Esophagus squamous epithelium (tissue), 5 donors: ENCODE measurements at places on chromosomes 1 and 21.

DNA sequence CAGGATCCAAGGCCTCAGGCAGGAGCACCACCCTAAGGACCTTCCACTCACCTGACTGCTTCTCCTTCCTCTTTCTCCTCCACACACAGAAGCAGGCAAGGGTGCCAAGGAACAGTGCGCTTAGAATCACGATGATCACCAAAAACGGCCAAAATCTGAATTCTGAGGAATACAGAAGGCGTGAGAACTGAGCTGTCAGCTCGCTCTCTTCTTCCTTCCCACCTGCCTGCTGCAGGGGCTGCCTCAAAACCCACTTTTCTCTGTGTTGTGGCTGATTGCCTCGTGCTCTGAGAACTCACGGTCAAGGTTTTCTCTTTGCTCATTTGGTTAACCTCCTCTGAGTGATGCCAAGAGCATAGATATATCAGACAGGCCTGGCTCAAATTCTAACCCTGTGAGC lies 23.8 kb downstream of the CD244 start:
- no peak for DNase-seq

DNA sequence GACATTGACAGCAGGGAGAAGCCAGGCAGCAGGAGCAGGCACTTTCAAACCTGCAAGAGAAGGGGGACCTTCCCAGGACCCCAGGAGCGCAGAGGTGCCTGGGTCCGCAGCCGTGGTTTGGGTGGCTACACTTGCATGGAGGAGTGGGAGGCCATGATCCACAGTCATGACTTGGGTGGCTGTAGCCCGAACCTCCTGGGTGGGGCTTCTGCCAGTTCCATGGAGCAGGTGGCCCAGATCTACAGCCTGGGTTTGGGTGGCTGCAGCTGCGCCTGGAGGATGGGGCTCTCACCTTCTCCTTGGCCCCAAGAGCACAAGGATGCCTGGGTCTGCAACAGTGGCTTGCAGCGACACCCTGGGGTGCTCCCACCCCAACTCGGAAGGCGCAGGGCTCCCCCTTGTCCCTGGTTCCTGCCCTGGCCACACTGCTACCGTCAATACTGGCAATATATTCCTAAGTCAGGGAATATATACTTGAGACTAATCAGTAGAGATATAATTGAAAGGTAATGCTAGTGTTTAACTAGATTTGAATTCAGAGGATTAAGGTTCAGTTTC lies 2.3 kb upstream of the OR6K6 start:
- DNase-seq, result no peak

GRCh38 chr1:64900916-64901315 lies 65.4 kb downstream of the JAK1 start:
- DNase-seq, result no peak

DNA sequence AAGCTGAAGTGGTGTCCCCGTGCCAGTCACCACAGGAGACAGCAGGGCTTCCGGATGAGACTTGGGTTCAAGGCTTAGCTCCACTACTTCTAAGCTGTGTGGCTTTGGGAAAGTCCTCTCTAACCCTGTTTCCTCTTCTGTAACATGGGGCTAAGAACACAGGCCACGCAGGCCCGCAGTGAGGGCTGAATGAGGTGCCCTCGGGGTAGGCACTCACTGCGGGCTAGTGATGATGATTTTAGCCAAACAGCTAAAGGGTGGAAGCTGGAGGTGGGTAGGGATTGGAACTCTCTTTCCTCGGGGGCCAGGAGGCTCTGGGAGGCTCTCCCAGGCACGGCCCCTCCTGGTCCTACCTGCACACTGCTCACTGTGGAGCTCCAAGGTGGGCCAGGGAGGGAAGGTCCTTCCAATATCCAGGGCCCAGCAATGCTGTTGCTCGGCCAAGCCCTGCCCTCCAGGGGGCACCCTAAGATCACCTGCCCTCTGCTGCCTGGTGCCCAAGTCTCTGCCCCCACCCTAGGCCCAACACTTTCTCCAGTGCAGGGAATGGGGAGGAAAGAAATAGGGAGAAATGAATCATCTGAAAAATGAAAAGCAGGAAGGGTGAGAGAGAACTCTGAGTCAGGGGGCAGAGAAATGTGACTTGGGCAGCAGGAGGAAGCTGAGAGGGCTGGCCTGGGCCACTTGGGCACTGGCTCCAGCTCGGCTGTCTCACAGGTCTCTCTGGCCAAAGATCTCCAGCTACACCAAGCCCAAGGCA lies 19.2 kb upstream of the EVA1B start:
- no peak for DNase-seq

DNA sequence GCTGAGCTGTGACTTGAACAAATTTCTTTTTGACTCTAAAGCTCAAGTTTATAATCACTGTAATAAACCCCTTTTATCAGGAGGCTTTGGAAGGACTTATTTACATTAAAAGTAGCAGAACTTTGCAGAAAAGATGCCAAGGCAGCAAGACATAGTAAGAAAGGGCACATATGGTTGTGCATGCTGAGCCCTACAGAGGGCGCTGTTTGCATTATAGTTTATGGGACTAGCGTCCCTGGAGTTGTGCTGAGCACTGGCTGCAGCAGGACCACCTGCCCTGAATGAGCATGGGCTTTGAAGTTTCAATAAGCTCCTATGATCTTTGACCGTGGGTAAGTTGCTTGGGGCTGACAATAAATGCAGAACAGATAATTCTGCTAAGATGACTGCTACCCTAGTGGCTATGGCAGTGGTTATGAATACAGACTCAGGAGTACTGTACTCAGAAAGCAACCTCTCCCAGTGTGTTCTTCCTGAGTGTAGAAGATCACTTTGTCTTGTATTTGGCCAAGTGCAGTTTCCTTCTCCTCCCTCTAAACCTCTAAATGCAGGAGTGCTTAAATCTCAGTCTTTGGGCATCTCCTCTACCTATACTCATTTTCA lies 45.4 kb upstream of the USP1 start:
- DNase-seq, result no peak

DNA sequence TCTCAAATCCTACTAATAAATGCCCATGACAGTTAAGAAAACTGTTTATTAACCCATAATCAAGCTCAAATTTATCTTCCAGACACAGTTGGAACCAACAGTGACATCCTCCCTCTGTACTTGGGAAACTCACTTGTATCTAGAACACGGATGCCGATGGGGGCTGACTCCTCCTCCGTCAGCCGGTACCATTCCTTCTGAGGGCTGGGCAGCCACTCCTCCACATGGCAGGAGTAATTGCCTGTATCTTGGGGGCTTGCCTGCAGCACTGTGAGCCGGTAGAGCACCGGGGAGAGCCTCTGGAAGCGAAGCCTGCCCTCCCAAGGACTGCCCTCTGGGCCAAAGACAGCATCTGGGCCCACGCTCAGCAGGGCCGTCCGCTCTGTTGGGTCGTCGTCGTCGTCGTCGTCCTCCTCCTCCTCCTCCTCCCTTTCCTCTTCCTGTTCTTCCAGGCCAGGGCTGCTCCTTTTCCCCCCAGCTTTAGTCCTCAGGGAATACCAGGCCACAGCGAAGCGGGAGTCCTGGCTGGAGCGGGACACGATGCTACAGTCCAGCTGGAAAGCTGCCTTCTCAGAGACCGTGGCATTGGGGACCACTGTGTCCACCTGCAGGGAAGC lies 8.5 kb upstream of the CD58 start:
- no peak for DNase-seq

DNA sequence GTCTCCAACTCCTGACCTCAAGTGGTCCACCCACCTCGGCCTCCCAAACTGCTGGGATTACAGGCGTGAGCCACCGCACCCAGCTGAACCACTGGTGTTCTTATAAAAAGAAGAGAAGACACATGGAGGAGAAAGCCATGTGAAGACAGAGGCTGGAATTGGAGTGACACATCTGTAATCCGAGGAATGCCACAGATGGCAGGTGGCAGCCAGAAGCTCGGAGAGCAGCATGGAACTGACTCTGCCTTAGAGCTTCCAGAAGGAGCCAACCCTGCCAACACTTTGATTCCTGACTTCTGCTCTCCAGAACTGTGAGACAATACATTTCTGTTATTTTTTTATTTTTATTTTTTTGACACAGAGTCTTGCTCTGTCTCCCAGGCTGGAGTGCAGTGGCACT lies 59.0 kb upstream of the ATP2B4 start:
- no peak for DNase-seq

DNA sequence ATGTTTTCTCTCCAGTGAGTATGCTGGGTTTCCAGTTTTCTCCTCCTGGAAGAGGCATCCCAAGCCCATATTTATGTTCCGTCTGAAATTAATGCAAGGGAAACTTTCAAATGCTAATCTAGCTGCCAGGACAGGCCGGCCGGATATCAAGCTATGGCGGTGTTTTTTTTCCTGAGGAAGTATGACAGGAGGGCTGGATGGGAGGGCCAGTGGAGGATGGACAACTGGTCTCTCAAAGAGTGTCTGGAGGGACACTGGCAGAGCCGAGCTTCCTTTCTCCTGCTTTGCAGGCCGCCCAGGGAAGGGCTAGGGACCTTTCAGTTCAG lies 212.7 kb downstream of the TRABD2B start:
- no peak for DNase-seq

GRCh38 chr1:239995281-239995680 lies 96.4 kb upstream of the FMN2 start:
- no peak for DNase-seq

- no peak for DNase-seq
Measured at GRCh38 chr1:151267760-151268159, 13.2 kb downstream of the PSMD4 start.

DNA sequence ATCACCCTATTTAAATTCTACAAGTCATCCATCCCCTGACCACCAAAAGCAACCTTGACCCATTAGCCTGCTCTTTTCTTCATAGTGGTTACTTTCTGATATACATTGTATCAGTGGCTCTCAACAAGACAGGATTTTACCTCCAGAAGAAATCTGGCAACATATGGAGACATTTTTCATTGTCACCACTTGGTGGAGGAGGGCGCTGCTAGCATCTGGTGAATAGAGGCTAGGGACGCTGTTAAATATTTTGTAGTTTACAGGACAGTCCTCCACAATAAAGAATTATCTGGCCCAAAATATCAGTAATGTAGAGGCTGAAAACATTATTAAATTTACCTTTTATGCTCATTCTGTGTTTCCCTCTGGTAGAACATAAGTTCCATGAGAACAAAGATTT lies 6.1 kb downstream of the HSPA13 start:
- no peak for DNase-seq

GRCh38 chr1:237664348-237664747 lies 226.4 kb downstream of the ZP4 start:
- DNase-seq, result no peak
